ENCODE measurements at places on chromosomes 2 and 18.

- DNase-seq: no peak
Measured at GRCh38 chr2:10977003-10977402, 65.3 kb downstream of the KCNF1 start.

GRCh38 chr2:20675701-20676352, 8.9 kb downstream of the GDF7 start:
- DNase-seq: no peak

GRCh38 chr2:241067501-241068135, 34.5 kb downstream of the MTERF4 start:
- DNase-seq: no peak

DNA sequence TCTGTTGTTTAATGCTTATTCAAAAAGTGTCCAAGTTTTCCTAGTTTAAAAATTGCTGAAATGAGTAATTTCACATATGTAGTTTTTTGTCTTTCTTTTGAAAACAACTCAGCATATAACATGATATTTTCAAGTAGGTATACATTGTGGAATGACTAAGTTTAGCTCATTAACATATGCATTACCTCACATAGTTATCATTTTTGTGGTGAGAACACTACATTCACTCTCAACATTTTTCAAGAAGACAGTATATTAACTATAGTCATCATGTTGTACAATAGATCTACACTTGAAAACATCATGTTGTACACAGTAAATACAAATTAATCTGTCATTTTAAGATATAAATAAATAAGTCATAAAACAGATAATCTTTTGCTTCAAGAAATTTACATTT, 340.0 kb downstream of the CCDC85A start:
- DNase-seq: no peak

- no peak for DNase-seq
Measured at GRCh38 chr2:189940913-189941312, 121.6 kb downstream of the MSTN start.

DNA sequence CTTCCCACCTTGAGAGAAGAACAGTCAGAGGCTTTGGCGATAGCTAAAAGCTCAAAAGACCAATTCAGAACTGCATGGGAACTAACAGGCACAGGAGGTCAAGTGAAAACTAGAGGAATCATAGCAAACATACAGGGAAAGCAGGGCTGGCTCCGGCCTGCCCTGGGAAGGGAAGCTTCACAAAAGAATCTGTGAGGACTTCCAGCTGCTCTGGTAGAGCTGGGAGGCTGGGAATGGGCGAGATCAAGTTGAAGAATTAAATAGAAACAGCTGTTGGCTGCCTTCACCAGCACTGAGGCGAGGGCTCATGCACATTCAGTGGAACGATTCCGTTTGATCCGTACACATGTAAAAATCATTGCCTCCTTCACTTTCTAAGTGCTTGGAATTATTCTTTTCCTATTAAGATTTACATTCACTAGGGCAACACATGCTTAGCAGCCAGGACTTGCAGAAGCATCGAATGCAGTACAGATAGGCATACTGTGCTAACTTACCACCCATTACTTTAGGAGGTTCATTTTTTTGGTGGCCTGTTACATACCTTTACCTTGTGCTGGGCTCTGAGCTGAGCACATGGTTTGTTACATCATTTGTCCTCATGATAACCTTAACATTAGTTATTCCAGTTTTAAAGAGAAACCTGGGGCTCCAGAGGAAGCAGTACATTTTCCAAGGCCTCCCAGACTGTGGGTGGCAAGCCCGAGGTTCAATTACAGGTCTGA, 125.4 kb upstream of the RNF152 start:
- DNase-seq: no peak

GRCh38 chr18:7974200-7974874, 407.2 kb downstream of the PTPRM start:
- no peak for DNase-seq

GRCh38 chr2:116499389-116499788, 1315.1 kb upstream of the DDX18 start:
- DNase-seq: no peak

DNA sequence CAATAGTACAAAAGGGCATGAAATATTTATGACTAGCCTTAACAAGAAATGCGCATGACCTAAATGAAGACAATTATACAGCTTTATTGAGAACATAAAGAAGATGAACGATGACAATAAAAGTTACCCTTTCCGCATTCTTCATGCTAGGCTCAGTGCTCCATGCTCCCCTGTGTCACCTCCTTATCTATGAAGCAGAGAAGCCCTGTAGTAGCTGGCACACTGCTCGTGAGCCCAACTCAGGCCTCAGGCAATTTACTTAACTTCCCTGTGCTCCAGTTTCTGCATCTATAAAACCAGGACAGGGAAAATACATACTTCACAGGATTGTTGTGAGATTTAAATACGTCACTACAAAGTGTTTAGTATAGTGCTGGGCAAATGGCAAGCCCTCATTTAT, 34.5 kb upstream of the NABP1 start:
- no peak for DNase-seq
